ENCODE measurements at places on chromosomes 12 and 14.

- peak; percentile 73 for DNase-seq
Measured at GRCh38 chr12:76586764-76587395, 27.3 kb upstream of the OSBPL8 start.

DNA sequence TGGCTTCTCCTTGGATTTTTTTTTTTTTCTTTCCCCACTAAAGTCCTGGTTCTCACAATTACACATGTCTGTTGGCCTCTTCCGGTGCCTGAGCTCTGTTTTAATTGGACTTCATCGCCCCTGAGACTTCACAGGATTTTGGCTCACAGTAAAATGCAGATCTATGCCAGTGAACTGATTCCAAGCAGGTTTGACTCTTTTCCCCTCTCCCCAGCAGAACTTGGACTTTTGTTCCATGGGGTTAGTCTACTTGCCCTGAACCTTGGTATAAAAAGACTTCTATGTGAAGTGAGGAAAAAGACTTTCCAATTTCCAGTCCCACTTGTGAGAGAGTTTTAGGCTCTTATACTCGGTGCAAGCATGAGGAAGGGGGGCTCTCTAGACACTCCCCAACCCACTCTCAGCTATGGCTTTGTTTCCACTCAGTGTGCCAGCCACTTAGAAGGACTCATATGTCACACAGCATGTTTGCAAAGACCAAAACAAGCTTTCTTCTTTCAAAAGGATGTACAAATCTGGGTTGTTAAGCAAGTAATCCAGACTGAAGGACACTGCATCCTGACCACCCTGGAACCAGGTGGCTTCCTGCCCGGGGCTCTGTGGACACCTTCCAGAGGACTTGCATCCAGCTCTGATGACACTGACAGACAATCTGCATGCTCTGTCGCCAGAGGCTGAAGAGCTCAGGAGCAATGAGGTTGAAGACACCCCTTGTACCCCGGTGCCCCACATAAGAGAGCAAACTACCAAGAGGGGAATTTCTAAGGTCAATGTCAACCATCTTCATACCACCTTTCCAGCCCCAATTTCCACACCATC, 221.9 kb upstream of the EGLN3 start:
- no peak for DNase-seq

DNA sequence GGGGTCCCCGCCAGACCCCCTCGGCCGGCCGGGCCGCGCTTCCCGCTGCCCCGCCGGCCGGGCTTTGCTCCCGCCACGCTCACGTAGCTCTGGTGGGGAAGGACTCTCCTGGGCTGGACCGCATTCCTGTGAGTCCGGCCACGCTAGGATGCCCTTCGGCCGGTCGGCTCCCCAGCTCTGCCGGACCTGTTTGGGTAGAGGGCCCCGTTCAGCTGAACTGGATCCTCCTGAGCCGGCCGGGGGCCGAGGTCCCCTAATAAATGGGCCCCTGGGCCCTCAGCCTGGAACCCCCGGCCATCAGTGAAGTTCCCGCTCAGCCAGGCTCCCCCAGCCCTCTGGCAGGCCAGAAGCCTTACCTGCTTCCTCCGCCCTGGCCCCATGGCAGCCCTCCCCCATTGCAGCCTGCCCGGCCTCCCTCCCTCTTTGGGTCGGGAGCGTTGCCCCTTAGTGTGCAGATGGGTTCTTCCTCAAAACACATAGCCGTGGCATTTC, 593 bp downstream of the UNC119B start:
- DNase-seq = no peak

DNA sequence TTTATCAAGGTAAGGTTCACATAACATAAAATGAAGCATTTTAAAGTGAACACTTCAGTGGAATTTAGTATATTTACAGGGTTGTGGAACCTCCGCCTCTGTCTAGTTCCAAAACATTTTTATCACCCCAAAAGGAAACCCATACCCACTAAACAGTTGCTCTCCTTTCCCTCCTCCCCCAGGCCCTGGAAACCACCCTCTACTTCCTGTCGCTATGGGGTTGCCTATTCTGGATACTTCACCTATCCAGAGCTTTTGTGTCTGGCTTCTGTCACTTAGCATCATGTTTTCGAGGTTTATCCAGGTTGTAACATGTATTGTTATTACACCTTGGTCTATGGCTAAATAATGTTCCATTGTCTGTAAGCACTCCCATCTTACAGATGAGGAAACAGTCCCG, 27.7 kb upstream of the ZFP36L1 start:
- DNase-seq = no peak

DNA sequence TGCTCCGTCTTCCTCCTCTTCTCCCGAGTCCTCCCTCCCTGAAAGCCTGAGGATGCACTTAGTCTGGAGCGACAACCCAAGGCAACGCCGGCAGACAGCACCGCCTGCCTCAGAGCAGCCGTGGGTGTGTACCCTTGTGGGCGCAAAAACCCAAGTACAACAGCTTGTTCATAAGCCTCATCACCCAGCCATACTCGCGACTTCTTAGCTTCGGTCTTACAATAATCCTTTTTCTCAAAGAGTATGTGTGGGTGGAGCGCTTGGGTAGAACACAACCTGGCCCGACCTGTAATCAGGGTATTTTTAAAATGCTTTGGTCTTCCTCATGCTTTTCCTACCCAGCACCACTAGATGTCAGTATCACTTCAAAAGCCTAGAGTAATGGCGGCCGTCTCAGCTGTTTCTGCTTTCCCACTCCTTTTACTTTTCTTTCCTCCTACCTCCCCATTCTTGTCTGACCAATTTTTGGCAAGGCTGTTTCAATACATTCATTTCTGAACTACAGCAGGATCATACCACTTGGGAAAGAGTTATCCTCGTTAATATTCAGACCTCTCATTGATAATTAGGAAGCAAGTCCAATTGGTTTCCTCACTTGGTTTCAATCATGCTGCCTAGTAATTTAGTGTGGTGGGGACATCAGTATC, 198.9 kb downstream of the EPS8 start:
- DNase-seq = no peak

DNA sequence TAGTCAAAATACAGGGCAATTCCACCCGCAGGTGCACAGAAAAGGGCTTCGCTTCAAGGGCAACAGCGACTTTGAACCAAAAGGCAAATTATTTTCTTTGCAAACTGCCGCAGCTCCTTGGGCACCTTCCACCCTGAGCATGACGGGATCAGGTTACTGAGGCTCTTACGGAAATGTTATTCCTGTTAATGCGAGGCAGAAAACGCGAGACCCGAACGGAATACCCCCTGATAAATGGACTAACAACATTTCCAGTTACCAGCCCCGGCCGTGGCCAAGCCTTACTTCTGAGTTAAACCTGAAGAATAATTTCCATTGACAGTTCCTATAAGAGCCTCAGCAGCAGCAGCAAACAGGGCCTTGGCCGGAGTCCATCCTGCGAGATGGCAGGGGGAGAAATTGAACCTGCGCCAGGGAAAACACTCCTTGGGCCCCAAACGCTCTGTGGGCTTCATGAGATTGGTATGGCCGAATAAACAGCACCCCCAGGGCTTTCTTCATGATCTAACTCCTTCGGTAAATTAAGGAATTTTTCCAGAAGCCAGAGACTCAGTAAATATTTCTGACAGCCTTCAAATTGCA, 70.0 kb upstream of the DICER1 start:
- DNase-seq = no peak

DNA sequence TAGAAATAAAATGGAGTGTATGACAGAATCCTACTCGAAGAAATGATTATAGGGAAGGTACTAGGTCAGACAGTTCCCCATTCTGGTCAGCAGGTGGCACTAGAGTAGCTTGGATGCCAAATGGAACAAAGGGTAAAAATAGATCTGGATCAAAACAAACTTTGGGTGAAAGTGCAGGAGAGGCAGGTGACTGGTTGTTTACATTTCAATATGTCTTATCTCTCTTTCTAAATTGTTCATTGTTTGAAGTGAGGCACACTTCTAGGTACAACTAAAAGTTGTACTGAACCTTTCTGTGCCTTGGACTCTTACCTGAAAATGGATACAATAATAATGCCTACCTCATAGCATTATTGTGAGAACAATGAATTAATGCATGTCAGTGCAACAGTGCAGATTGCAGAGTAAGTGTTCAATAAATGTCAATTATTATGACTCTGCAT, 62.0 kb upstream of the OSBPL8 start:
- peak; percentile 61 for DNase-seq

- DNase-seq = no peak
Measured at GRCh38 chr12:126036348-126036747, 971.1 kb downstream of the AACS start.

DNA sequence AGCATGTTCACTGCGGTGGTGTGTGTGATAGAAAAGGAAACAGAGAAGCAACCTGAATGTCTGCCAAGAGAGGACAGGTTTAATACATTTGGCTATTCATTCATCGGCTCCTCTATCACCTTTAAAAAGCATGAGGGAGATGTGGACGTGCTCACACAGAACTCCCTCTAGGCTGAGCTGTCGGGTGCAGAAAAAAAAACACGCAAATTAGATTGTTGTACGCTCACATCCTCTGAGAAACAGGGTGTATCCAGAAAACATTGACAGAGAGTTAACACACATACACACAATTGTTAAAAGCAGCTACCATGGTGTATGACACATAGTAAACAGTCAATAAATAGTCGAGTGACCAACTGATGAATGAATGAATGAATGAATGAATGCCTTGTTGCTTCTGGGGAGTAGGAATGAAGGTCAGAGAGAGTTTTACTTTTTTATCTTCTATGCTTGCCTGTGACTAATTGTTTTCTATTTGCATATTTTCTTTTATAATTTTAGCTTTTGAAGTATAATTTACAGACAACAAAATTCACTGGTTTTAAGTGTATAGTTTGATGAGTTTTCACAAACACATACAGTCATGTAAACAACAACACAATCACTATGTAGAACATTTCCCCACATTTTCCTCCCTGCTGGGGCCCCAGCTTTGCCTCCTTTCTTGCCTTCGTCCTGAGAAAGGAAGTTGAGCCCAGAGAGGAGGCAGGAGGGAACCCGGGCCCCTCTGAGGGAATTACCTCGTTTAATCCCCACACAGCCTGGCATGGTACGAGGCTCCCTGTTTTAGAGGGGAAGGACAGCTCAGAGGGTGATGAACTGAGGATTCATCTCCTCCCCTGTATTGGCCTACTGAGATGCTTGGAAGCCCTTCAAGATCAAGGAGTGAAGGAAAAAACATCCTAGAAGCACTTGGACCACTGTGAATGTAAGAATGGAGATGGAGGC, 19.7 kb upstream of the FAM222A start:
- no peak for DNase-seq

- no peak for DNase-seq
Measured at GRCh38 chr12:13026286-13026685, 17.9 kb upstream of the FAM234B start.

DNA sequence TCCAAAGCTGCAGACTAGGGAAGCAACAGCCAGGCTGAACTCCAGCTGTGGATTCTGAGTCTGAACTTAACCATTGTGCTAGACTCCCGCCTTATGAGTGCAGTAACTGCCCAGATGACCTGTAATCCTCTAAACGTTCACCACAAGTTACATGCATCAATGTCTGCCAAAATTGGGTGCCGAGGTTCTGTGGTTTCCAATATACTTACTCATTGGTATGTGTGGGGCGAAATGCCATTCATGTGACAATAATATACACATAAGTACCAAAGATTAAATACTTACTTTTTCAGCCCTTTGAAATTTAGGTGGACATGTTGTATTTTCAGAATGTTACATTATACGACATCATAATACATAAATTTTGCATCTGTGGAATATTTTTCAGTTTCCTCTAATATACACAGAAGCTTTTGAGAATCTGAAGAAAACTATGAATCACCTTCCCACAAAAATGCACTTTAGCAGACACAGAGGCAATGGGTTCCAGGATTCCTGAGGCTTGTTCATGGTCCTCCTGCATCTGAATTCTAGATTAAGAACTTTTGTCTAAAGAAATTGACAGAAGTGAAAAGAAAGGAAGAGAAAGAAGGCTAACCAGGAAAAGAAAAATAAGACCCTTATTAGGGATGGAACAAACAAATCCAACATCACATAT, 31.7 kb downstream of the GRIP1 start:
- no peak for DNase-seq

DNA sequence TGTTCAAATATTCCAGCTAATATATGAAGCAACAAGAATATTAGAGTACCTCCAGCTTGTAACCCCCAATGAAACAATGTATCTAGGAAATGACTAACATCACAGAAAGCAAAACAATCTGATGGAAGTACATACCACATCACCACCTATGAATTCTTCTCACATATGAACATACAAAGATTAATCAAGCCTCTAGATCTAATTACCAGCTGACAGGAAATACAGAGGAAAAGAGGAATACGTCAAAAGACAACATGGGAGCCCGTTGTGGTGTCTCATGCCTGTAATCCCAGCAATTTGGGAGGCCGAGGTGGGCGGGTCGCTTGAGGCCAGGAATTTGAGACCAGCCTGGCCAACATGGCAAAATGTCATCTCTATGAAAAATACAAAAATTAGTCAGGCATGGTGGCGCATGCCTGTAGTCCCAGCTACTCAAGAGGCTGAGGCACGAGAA, 7.5 kb downstream of the NEDD8 start:
- DNase-seq = no peak

GRCh38 chr14:39860596-39861228, 428.5 kb upstream of the FBXO33 start:
- DNase-seq = no peak

DNA sequence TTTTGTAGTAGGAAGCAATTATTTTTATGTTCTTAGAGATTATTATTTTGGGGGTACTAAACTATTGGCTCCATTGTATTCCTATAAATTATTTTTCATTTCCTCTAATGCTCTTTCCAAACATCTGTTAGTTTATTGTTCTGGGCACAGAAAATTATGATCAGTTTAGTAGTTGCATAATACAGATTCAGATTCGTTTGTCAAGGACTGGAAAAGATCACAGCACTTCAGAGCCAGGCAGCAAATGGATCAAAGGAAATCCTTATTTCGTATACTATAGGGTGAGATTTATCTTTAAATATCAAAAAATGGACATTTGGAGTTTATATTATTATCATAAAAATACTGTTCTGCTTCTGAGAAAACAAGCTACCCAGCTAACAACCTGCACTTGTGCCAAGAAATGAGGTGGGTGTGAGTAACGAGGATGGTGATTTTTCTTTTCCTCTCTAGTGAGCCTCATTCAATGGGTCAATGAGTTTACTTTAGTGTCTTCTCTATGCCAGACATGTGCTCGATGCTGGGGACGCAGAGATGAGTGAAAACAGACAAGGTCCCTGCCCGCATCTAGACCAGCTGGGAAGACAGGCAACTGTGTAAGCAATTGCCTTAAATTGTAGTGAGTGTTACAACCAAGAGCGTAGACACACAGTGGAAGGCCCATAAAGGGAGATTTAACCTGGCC, 208.6 kb upstream of the PLXNC1 start:
- DNase-seq = no peak

DNA sequence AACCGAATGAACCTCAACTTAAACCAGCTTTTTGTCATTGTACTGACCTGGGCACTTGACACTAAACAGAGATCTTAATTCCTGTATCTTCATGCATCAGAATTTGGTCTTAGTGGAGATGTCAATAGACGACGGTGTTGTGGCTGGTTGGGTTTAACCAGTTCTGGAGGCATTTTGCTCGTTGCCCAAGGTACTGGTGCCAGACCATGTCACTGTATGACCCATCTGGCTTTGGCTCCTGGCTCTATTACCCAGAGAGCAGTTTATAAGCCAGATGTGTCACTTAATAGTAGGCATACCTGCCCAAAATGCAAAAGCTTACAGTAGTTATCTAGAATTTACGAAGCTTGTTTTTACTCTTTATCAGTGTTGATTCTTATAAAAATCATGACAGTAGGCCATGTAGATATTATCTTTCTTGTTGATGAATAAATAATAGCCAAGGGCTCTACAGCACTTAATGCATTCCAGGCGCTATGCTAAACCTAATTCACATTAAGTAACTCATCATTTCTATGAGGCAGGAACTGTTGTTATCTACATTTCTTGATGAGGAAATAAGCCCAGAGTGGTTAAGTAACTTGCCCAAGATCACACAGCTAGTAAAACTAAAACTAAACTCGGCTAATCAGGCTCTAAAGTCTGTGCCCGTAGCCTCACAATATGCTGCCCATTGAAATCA, 179.7 kb upstream of the HIF1A start:
- no peak for DNase-seq
